ENCODE measurements at places on chromosomes 16 and 17.
A peak's percentile ranks its signal among the peaks of the same experiment; 100 is the strongest.

DNA sequence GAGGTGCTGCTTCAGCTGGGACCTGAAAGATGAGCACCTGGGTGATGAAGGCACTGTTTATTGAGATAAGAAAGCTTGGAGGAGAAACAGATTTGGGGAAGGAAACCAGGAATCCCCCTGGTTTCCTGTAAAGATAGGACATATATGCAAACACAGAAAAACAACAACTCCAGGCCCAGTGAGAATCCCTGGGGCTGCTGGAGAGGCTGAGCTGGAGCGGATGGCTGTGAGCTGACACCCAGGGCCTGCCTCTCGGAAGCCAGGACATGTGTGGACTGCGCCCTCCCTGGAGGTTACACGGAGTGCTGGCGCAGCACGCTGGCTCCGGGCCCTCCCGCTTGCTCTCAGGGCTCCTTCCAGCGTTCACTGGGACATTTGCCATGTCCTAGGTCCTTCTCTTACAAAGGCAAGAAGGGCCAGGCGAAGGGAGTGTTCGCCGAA, 57.5 kb downstream of the CYB5B start:
- DNase-seq, result no peak

GRCh38 chr17:66767154-66767933, 67.6 kb upstream of the CACNG5 start:
- no peak for DNase-seq

DNA sequence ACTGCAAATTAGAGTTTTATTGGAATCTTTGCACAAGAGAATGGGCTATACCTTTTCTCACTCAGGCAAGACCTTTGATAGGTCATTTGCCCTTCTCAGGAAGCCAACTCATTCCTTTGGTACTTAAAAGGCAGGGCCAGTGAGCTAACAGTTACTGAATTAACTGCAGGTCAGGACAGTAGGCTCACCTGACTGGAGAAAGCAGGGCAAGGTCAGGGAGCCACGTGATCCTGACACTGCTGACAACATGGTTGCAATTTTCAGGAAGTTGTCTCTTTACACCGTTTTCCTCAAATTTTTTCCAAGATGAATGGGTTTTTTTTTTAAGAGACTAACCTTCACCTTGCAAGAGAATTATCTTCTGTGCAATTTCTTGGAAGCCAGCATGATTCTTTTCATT, 21.1 kb downstream of the CPSF4L start:
- no peak for DNase-seq

- no peak for DNase-seq
Measured at GRCh38 chr17:80441133-80441578, 26.2 kb downstream of the ENDOV start.

DNA sequence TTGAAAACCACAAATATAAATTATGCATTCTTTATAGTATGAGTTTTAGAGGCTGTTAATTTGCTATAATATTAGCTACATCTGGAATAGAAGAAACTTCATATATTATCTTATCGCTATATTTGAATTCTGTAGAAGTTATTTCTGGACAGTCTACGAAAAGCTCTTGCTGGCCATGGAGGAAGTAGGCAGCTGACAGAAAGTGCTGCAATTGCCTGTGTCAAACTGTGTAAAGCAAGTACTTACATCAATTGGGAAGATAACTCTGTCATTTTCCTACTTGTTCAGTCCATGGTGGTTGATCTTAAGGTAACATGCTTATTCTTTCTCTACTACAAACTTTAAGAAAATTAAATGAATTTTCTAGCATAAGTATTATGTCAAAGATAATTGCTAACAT, 96.8 kb downstream of the OMG start:
- DNase-seq, result no peak

DNA sequence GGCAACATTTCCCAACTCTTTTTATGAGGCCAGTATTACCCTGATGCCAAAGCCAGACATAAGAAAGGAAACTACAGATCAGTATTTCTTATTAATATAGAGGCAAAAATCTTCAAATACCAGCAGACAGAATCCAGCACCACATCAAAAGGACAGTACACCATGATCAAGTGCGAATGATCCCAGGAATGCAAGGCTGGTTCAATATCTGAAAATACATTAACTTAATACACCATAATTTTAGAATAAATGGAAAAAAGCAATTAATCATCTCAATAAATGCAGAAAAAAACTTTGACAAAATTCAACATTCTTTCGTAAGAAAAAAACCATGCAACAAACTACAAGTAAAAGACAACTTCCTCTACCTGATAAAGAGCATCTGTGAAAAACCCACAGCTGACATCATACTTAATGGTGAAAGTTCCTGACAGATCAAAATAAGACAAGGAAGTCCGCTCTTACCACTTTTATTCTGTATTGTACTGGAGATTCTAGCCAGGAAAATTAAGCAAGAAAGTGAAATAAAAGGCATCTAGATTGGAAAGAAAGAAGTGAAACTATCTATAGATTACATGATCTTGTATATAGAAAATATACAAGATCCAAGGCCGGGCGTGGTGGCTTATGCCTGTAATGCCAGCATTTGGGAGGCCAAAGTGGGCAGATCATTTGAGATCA, 26.4 kb upstream of the MAPK3 start:
- DNase-seq, result no peak

- DNase-seq, result peak; percentile 80
Measured at GRCh38 chr17:76540381-76541300, 797 bp downstream of the PRCD start.

DNA sequence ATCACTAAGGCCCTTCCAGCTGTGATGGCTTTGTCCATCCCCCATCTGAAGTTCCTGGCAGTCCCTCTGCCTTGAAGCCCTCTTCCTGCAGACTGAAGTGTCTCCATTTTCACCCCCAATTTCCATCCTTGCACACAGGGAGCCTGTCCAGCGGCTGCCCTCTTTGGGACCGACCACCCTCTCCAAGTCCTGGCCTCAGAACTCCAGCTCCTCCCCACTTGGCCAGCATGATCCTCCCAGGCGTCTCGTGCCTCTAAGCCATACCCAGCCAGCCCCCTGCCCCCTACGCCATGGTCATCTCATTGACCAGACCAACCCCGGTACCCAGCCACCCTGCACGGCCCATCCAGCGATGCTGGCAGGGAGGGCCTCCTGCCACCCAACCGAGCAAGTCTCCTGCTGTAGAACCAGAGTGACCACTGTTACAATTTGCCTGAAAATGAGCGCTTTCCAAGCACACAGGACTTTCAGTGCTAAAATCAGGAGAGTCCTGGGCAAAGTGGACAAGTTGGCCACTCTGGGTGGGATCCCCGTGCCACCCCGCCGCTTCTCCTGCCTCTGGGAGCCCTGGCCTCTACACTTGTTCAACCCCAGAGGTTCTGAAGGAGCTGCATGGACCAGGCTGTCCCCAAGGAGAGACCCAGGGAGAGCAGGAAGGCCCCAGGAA, 362.0 kb downstream of the SEC14L1 start:
- no peak for DNase-seq

DNA sequence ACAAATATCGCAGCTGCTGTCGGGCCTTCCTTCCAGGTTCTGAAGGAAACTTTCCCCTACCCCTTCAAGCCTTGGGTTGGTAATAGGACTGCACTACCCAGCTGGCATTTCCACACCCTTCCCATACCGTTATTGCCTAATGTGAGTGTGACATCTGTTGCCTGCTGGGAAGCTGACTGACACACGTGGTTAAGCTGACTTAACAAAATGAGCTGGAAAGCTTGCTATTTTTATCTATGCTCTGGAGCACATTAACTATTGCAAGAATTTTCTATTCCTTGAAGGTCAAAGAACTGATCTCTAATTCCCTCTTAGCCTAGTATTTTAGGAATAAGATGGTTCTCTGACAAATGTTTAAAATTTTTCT, 79.5 kb downstream of the PMP22 start:
- DNase-seq, result peak; percentile 37

DNA sequence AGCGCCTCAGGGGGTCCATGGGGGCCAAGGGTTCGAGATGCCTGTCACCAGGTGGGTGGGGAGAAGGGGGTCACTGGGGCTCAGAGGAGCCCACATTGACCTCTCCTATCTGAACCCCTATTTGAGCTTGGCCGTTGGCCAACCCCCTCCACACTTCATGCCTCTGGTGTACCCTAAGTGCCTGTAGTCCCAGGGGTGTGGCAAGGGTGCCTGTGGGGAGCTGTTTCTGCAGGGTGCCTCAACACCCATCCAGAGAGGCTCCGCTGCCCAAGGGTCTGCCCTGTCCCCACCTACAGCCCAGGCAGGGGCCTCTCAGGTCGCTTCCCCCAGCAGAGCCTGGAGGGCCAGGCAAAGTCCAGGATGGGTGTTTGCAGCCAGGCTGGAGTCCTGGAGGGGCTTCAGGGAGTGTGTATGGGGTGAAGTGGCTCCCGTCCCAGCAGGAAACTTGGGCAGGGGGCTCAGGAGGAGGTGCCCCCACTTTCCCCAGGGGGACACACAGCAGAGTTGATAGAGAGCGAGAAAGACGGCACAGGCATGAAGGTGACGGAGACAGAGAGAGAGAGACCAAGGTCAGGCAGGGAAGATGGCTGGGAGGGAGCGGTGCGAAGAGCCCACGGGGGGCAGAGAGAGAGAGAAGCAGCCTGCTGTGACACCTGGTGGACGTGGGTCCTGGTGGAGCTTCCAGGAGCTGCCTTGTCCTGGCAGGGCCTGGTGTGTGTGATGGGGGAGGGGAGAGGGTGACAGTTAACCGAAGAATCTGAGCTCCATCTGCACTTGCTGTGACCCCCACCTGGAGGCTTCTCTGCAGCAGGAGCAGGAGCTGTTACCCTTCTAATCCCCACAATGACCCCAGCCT, at the start of gene SEPTIN12:
TSS of gene SEPTIN12 (minus strand) at position 719 of the 856 bp plus-strand sequence. CDS start at position 19, 700 bp downstream.
- DNase-seq, result no peak
